ENCODE measurements at places on chromosomes 4 and X.

- no peak overlapping the region for H3K4me3 ChIP-seq
- H3K4me1 ChIP-seq, result peaks cover 2% of the 10 kb centered on the region
- H3K27ac ChIP-seq, result no peak overlapping the region
- no peak for DNase-seq
- H3K36me3 ChIP-seq, result no peaks in the 10 kb centered on the region
- H3K27me3 ChIP-seq, result no peaks in the 10 kb centered on the region
Observed at GRCh38 chr4:83599183-83599582, 63.3 kb downstream of the GPAT3 start.

- no peaks in the 10 kb centered on the region for H3K27me3 ChIP-seq
- H3K36me3 ChIP-seq, result no peaks in the 10 kb centered on the region
- DNase-seq, result no peak
- H3K4me3 ChIP-seq, result no peak overlapping the region
Observed at GRCh38 chr4:156442912-156443311, 489.2 kb upstream of the CTSO start.

DNA sequence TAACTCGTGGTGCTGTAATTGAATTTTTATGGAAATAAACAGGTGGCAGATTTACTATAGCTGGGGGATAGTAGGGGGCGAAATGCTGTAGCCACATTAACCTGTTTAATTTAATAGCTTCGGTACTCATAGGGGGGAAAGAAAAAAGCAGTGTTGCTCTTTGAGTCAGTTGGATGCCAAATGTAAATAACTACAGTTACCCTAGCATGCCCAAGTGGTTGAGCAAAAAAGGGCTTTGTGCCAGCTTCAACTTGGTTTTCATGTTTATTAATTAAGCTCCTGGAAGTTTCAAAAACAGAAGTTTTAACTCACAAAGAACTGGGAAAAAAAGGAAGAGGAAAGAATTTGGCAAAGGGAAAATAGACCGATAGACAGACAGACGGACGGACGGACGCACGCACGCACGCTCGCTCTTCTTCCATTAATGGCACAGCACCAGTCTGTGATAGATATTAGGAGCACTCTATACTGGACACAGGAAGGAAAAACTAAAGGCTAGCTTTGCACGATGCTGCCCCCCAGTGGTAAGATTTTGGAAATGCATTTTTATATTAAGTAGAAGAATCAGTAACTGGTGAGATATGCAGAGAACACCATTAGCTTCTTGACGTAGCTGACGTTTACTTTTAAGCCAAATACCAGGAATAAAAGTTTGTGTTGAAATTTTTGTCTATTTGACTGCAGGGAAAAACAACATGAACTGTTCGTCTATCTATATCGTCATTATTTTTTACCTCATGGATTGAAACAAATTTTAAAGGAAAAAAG is 151.8 kb downstream of the SLC7A11 start:
- H3K27me3 ChIP-seq, result no peaks in the 10 kb centered on the region
- peaks cover 3% of the 10 kb centered on the region for H3K36me3 ChIP-seq
- H3K4me1 ChIP-seq, result peaks cover 24% of the 10 kb centered on the region

DNA sequence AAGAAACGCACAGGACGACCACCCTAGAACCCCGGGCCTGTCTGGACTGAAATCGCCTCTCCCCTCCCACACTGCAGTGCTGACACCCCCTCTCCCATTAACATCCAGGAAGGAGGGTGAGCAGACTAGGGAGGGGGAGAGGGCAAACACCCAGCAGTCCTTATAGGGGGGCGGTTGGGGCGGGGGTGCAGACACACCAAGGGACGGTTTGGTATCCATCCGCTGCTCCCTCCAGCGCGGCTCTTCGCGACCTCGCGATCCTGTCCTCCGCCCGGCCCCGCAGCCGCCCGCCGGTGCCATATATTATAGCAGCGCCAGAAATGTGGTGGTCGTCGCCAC is 411 bp upstream of the GPRASP1 start:
- H3K36me3 ChIP-seq, result peaks cover 5% of the 10 kb centered on the region
- H3K27me3 ChIP-seq, result peaks cover 3% of the 10 kb centered on the region
- peak overlapping the region; percentile 80 for H3K4me3 ChIP-seq
- H3K27ac ChIP-seq, result no peak overlapping the region
- H3K4me1 ChIP-seq, result no peaks in the 10 kb centered on the region
- DNase-seq, result no peak

- no peaks in the 10 kb centered on the region for H3K4me1 ChIP-seq
- H3K36me3 ChIP-seq, result no peaks in the 10 kb centered on the region
- H3K27ac ChIP-seq, result no peak overlapping the region
Observed at GRCh38 chrX:146186540-146186939, 368.9 kb downstream of the SLITRK2 start.

- H3K27me3 ChIP-seq, result peaks cover 3% of the 10 kb centered on the region
- H3K4me3 ChIP-seq, result no peak overlapping the region
- H3K4me1 ChIP-seq, result no peaks in the 10 kb centered on the region
- no peak for DNase-seq
- H3K27ac ChIP-seq, result no peak overlapping the region
Observed at GRCh38 chrX:109785053-109785452, 52.0 kb upstream of the ACSL4 start.

- peaks cover 25% of the 10 kb centered on the region for H3K4me1 ChIP-seq
- H3K4me3 ChIP-seq, result peak overlapping the region; percentile 81
Observed at GRCh38 chr4:37685823-37686372, 278 bp downstream of the RELL1 start.

- H3K4me1 ChIP-seq, result no peaks in the 10 kb centered on the region
- no peak for DNase-seq
- no peaks in the 10 kb centered on the region for H3K27me3 ChIP-seq
- H3K36me3 ChIP-seq, result no peaks in the 10 kb centered on the region
- H3K27ac ChIP-seq, result no peak overlapping the region
- no peak overlapping the region for H3K4me3 ChIP-seq
Observed at GRCh38 chrX:114047558-114047957, 536.3 kb upstream of the HTR2C start.

- no peaks in the 10 kb centered on the region for H3K36me3 ChIP-seq
- H3K27me3 ChIP-seq, result no peaks in the 10 kb centered on the region
- no peak overlapping the region for H3K27ac ChIP-seq
- H3K4me3 ChIP-seq, result no peak overlapping the region
- peaks cover 2% of the 10 kb centered on the region for H3K4me1 ChIP-seq
- DNase-seq, result no peak
Observed at GRCh38 chr4:176767183-176767582, 25.5 kb downstream of the VEGFC start.

- H3K27me3 ChIP-seq, result no peaks in the 10 kb centered on the region
- H3K36me3 ChIP-seq, result no peaks in the 10 kb centered on the region
- no peak overlapping the region for H3K4me3 ChIP-seq
- H3K27ac ChIP-seq, result no peak overlapping the region
Observed at GRCh38 chr4:129453524-129454200, 357.7 kb downstream of the C4orf33 start.

- no peak overlapping the region for H3K27ac ChIP-seq
- H3K4me1 ChIP-seq, result peaks cover 14% of the 10 kb centered on the region
- no peak for DNase-seq
Observed at GRCh38 chr4:128813965-128814364, 4.5 kb downstream of the JADE1 start.

- no peak overlapping the region for H3K27ac ChIP-seq
- H3K4me3 ChIP-seq, result no peak overlapping the region
- H3K27me3 ChIP-seq, result no peaks in the 10 kb centered on the region
- DNase-seq, result no peak
- no peaks in the 10 kb centered on the region for H3K4me1 ChIP-seq
Observed at GRCh38 chrX:118780911-118781310, 42.7 kb upstream of the ZCCHC12 start.

GRCh38 chr4:24770032-24770584 is 25.3 kb upstream of the SOD3 start:
- H3K4me3 ChIP-seq, result no peak overlapping the region
- H3K27me3 ChIP-seq, result peaks cover 8% of the 10 kb centered on the region
- peaks cover 4% of the 10 kb centered on the region for H3K4me1 ChIP-seq
- no peak for DNase-seq

GRCh38 chr4:150078579-150079080 is 385 bp downstream of the DCLK2 start:
- peaks cover 5% of the 10 kb centered on the region for H3K4me1 ChIP-seq
- peaks cover 60% of the 10 kb centered on the region for H3K27me3 ChIP-seq
- H3K27ac ChIP-seq, result no peak overlapping the region
- peak overlapping the region; percentile 77 for H3K4me3 ChIP-seq

- peaks cover 3% of the 10 kb centered on the region for H3K4me1 ChIP-seq
- peaks cover 19% of the 10 kb centered on the region for H3K27me3 ChIP-seq
- no peak for DNase-seq
- H3K27ac ChIP-seq, result no peak overlapping the region
- peak overlapping the region; percentile 44 for H3K4me3 ChIP-seq
Observed at GRCh38 chrX:152899111-152899873, 1.4 kb downstream of the ZNF185 start.

DNA sequence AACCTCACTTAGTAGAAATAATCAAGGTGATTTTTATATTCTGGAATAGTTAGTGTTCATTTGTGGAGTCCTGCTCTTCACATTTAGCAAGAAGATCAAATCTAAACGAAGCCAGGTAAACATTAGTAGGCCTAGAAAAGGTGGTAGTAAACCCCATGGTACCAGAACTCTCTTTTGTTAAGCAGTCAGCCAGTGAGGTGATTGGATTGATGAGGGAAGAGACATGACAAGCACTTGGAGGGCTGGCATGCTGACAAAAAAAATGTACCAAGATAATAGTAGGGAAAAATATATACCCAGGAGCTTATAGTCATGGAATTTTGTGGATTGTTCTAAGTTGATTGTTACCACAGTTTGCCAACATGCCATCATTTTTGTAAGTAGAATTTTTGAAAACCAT is 163.8 kb downstream of the BANK1 start:
- H3K36me3 ChIP-seq, result no peaks in the 10 kb centered on the region
- DNase-seq, result no peak
- peak overlapping the region; percentile 22 for H3K27ac ChIP-seq
- peaks cover 33% of the 10 kb centered on the region for H3K4me1 ChIP-seq
- peak overlapping the region; percentile 6 for H3K4me3 ChIP-seq
- no peaks in the 10 kb centered on the region for H3K27me3 ChIP-seq

- peak overlapping the region; percentile 38 for H3K27ac ChIP-seq
- peaks cover 27% of the 10 kb centered on the region for H3K4me1 ChIP-seq
- DNase-seq, result no peak
- H3K36me3 ChIP-seq, result peaks cover 2% of the 10 kb centered on the region
- no peak overlapping the region for H3K4me3 ChIP-seq
Observed at GRCh38 chrX:133698298-133698697, 283.0 kb upstream of the GPC4 start.

DNA sequence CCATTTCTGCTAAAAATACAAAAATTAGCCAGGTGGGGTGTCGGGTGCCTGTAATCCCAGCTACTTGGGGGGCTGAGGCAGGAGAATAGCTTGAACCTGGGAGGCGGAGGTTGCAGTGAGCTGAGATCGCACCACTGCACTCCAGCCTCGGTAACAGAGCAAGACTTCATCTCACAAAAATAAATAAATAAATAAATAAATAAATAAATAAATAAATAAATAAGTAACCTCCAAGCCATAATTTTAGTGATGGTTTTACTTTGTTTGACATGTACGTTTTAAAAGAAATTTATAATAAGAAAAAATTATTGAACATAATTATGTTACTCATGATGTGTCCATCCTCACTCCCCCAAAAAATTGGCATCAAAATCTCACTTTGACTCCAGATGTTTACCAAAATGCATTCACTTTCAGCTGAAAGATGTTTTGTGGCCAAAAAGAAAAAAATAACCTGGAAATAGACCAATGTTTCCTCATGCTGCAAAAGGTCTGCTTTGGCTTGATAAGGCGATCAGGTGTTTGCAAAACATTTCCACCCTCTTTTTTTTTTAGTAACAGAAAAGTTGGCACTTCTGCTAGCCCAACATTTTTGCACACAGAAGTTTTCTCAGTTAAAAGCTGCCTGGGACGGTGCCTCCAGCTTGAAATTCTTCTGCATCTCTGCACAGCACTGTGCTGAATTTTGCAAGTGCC is 42.2 kb upstream of the DHRSX start:
- no peaks in the 10 kb centered on the region for H3K36me3 ChIP-seq
- H3K4me3 ChIP-seq, result no peak overlapping the region
- peaks cover 4% of the 10 kb centered on the region for H3K4me1 ChIP-seq
- H3K27me3 ChIP-seq, result no peaks in the 10 kb centered on the region

- peak overlapping the region; percentile 60 for H3K27ac ChIP-seq
- no peak overlapping the region for H3K4me3 ChIP-seq
- peaks cover 3% of the 10 kb centered on the region for H3K4me1 ChIP-seq
Observed at GRCh38 chr4:169089004-169089403, 78.9 kb upstream of the CBR4 start.

- H3K27me3 ChIP-seq, result peaks cover 10% of the 10 kb centered on the region
- H3K4me3 ChIP-seq, result no peak overlapping the region
- no peak for DNase-seq
- peaks cover 1% of the 10 kb centered on the region for H3K36me3 ChIP-seq
Observed at GRCh38 chrX:100931925-100932285, 3.2 kb upstream of the XKRX start.
